ENCODE measurements at places on chromosomes 3 and 15.

- DNase-seq, result no peak
These were observed 241.6 kb downstream of the NLGN1 start for GRCh38 chr3:173639098-173639497.

DNA sequence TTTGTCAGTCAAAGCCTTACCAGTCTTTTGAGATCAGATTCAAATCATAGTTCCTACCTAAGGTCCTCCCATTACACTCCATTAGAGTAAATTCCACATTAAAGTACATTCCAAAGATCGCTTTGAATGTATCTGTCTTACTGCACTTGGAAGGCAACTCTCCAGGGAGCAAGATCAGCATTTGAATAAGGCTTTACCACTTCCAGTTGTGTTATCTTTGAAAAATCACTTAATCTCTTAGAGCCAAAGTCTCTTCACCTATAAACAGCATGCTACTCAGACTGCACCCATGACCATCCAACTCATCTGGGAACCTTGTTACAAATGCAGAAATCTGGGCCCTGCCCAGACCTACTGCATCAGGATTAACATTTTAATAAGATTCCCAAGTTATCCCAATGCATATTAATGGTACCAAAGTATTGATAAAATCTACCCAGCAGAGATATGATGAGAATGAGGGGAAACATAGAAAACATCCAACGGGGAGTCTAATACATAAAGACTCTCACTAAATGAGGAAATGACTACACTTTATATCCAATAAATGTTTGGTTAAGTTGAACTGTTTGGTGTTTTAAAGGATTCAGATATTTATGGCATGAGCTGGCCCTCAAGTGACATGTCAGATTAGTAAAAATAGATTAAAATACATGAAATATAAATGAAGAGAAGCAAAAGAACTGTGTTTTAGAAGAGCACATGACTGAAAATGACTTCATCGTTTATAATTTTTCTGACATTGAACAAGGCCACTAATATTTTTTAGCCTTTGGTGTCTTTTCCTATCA, 75.9 kb downstream of the TNIK start:
- no peak for DNase-seq

GRCh38 chr3:124177071-124177470, 185.1 kb upstream of the ROPN1 start:
- no peak for DNase-seq

GRCh38 chr3:134308350-134308891, 57.8 kb upstream of the RYK start:
- DNase-seq, result peak; percentile 54

DNA sequence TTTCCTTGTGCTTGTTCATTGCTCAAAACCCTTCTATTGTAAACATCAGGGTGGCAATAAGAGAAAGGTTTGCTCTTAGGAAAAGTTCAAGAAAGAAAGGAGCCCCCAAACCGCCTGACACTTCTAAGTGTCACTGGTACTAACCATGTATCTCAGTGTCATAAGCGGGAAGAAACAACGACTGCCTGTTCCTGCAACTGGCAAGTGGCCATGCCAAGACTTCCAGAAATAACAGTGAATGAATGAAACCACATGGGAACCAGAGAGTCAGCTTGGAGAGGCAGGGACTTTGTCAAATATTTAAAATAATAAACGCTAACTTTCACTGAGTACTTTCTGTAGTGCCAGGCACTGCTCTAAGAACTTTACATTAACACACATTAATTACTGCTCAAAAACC, 1.1 kb downstream of the PLSCR2 start:
- no peak for DNase-seq

DNA sequence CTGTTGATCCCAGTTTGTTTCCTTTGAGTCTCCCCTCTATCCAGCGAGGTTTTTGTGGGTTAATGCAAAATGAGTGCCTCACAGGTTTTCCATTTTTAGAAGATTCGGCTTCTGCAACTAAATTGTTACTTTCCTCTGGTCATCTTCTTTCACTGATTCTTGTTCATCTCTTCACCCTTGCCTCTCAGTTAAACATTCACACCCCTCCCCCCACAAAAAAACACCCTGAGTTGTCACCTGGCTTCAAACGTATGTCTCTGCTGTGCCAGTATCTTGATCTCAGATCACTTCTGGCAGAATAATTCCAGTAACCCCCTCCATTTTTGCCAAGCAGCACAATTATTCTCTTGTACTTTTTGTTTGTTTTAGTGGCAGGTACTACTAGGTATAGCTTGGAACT, 12.3 kb upstream of the CLDN16 start:
- DNase-seq, result no peak

DNA sequence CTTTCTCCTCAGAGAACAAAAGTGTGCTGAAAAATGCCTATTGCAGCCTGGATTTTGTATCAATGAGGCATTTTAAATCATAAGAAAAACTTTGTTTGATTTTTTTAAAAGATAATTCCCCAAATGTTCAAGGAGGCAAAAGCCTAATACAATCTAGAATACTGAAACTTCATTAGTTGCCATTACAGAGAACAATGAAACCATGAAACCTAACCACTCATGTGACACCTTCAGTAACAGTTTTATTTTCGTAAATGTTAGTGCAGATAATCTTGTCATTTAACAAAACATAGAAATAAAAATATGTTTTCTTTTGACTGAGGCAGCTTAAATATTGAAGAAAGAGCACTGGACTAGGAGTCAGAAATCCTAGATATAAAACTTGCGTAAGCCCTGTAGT, 655.9 kb downstream of the RBMS3 start:
- no peak for DNase-seq

- DNase-seq, result peak; percentile 1
These were observed 675 bp downstream of the TSEN2 start for GRCh38 chr3:12484983-12485327.

- no peak for DNase-seq
These were observed 64.0 kb upstream of the RASGRF1 start for GRCh38 chr15:79154483-79155135.

DNA sequence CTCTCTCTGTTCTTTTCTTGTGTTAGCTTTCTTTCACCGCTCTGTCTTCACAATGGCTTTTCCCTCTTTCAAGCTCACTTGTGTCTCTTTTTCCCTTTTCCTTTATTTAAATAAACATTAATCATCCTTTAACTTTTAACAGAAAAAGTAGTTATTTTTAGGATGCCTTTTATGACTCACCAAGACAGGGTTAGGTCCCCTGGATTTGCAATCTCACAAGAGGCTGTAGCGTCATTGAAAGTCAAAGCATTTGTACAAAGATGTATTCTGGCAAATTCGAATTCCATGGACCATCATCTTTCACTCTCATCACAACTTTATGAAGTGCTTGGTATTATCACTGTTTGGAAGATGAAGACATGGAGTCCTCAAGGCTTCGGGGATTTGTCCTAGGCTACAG, 34.8 kb upstream of the MCTP2 start:
- DNase-seq, result no peak

DNA sequence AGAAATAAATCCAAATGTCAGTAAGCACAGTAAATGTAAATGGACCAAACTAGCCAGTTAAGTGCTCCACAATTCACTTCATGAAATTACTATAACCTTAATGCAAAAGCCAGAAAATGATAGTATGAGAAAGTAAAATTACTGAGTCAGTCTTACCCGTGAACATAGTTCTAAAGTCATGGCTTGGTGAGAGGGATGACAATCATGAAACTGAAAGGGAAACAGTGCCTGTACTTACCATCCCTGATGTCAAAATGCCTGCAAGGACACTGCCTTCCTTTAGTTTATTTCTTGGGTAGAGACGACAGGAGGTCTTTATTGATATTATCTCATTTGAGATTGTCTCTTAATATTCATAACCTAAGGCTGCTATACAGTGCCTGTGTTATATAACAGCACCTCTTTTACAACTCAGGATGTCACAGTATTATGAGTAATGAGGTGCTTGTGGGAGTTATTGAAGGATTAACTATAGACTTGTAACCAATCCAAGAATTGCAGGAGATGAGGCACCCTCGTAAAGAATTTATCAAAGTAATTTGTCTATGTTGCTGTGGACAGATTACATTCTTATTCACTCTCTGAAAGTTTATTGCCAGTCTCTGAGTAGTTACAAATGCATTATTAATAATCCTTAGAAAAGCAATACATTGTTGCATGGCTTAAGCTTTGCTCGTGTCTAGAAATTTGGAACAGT, 142.9 kb upstream of the BFSP2 start:
- no peak for DNase-seq

GRCh38 chr3:43222590-43222989, 63.8 kb upstream of the SNRK start:
- DNase-seq, result no peak

GRCh38 chr3:131586277-131586676, 83.5 kb upstream of the MRPL3 start:
- no peak for DNase-seq
